BJ (cell line): ENCODE measurements at places on chromosomes 2 and 18. TPM values are rescaled to one million over a fixed set of nuclear protein-coding genes. Genes with fewer than 3 reads are reported as not detected.

- no peak for DNase-seq
Observed at GRCh38 chr2:133316557-133316956, 251.7 kb downstream of the NCKAP5 start.

The CRYGD gene
- polyA plus RNA-seq = not detected in 2 replicates

The ZSWIM2 gene
- 0.04 and 0.05 TPM in 2 replicates for polyA plus RNA-seq

The ALPI gene
- polyA plus RNA-seq = not detected in 2 replicates

GRCh38 chr2:109399066-109399465 lies 214.7 kb downstream of the SEPTIN10 start:
- DNase-seq = no peak

DNA sequence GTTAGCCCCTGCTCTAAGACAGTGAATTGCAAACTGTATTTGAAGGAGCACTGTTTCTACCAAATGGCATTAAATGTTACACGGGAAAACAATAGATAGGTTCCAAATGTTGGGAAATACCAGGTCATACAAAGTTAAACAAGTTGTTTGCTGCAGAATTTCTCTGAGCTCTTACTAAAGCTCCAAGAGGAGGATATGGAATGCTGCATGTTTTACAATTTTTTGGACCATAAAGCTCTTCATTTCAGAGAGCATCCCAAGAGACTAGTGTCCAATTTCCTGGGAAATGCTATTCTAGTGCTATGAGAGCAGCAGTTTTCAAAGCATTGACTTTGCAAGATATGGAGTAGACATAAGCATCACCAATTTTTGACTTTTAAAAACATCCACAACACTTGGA lies 155.6 kb upstream of the CCDC68 start:
- no peak for DNase-seq

- no peak for DNase-seq
Observed at GRCh38 chr2:9952856-9953503, 1.5 kb downstream of the GRHL1 start.

DNA sequence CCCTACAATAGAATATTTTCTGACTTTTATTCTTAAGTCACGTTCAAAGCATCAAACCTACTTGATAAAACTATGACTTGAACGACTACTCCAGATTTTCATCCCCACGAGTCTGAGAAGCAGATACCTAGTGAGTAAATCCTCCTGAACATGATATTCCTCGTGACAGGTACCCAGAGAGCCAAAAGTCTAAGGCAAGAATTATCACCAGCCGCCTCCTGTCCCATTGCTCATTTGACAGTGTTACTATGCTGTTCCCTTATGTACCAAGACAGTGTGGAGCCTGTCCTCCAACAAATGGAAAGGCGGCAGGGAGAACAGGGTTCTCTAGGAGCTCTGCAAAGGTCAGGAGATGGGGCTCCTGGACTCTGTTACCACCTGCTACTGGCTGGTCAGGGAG lies 8.3 kb upstream of the ALPK2 start:
- no peak for DNase-seq

- no peak for DNase-seq
Observed at GRCh38 chr2:219482674-219483405, 15.9 kb upstream of the GMPPA start.

The HOXD12 gene
- polyA plus RNA-seq = not detected in 2 replicates

DNA sequence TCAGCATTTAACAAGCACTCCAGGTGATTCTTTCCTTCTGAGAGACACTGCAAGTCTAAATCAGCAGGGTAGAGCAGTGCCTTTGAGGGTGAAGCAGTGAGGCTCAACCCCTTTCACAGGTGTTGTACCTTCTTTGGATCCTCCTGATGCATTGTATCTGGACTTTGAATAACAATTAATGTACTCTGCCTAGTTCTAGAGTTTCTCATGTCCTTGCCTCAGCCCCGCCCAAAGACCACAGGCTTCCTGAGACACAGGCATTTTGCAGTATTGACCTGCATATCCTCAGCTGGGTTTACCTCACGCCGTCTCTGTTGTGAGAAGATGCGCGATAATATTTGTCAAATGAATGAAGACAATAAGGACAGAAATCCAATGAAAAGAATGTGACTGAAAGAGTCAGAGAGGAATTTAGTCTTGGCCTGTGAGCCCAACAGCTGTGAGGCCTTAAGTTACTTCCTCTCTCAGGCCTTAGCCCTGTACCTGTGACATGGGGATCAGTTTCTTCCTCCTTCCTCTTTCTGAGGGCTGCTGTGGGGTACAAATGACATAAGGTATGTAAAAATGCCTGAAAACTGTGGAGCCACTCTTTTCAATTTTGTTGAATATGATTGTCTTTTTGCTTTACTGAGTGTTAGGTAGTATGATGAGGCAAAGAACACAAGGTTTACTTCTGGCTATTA lies 43.7 kb downstream of the WIPF1 start:
- no peak for DNase-seq

- no peak for DNase-seq
Observed at GRCh38 chr2:226882606-226883005, 46.8 kb downstream of the RHBDD1 start.

DNA sequence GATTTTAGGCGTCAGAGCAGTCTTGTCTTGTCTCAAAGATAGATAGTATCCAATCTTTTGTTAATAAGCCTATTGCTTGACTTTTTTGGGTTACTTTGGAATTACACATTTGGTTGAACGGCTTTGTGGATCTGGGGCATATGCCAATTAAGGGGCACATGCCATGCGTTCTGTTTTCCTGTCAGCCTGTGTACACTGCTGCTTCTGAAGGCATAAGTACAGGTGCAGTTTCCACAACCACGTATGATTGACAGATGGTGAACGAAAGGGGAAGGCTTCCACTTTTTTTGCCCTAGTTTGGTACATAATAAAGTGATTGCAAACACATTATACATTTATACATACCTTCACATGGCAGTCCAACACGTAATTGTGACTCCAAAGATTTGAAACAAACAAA lies 102.3 kb downstream of the RAPH1 start:
- DNase-seq = no peak

DNA sequence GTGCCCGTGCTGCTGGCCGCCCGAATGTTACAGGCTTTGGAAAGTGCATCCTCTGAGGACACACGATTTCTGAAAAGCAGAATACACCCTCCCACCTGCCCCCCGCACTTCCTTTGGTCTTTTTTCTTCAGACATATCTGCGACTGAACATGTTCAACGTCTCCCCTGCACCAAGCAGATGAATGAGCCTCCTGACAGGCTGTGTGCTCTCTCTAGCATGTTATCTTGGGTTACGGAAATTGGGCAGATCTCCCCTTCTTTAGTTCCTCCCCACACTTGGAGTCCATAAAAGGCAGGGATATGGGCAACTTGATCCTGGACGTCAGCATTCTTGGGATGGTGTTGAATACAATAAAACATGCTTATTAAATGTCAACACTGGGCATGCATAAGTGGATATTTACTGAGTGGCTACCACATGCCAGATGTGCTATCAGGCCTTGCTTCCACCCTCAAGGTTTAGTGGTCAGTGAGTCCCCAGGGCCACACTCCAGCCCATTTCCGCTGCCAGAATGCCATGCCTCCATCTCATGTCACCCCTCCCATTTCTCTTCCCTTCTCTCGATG lies 130.4 kb downstream of the TRIM43 start:
- DNase-seq = no peak

DNA sequence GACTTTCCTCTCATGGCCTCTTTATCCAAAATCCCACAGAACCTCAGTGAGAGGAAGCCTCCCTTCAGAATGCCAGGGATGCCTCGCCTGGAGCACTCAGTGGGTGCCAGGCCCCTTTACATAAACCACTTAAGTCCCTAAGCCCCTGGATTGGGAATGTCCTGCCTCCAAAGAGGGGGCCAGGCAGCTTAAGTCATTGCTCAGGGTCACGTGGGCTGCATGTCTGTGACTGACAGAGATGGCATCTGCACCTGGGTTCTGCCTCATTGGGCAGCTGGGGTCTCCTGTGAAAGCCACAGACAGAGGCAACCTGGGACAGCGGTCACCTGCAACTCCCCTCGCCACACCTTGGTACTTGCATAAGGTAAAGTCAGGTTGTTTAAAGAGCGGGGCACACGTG lies 93.5 kb downstream of the MYT1L start:
- no peak for DNase-seq

GRCh38 chr2:72781480-72781879 lies 44.4 kb downstream of the EXOC6B start:
- no peak for DNase-seq

The DSG4 gene
- not detected in 2 replicates for polyA plus RNA-seq

- no peak for DNase-seq
Observed at GRCh38 chr2:15970701-15971100, 30.4 kb downstream of the MYCN start.

The HRH4 gene
- polyA plus RNA-seq = 0.05 TPM in 1 of 2 replicates, not detected in the other

The NT5C1B gene
- not detected in 2 replicates for polyA plus RNA-seq

- DNase-seq = no peak
Observed at GRCh38 chr2:150459281-150459680, 28.2 kb downstream of the RND3 start.

The MALL gene
- 2.2 and 2.4 TPM in 2 replicates for polyA plus RNA-seq

The AAK1 gene
- polyA plus RNA-seq = 23.3 and 26.1 TPM in 2 replicates

DNA sequence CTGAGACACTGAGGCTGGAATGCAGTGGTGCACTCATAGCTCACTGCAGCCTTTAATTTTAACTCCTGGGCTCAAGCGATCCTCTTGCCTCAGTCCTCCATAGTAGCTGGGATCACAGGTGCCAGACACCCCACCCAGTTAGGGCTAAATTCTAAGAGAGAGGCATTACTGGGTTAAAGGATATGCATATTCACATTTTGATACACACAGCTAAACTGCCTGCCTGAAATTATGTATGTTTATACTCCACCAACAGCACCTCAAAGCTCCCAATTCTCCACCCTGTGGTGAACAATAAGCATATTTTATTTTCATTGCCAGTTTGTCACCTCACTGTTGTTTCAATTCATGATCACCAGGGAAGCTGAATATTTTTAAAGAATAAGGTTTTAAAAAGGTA lies 18.7 kb upstream of the MCM6 start:
- no peak for DNase-seq

The LBX2 gene
- polyA plus RNA-seq = 0.37 and 0.61 TPM in 2 replicates

GRCh38 chr2:239890206-239890746 lies 134.9 kb downstream of the NDUFA10 start:
- no peak for DNase-seq

DNA sequence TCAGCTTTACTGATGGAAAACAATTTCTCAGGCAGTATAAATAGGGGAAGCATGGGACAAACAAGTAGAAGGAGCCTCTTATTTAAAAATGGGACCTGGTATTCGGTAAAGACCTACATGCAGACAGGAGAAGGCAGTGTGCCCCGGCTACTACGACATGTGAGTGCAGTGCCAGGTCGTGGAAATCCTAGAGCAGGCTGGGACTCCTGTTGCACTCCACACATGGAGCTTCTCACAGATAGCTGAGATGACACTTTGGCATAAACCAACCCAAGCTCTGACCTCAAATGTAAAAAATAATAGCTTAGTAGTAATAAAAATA lies 885 bp upstream of the DSEL start:
- no peak for DNase-seq

- no peak for DNase-seq
Observed at GRCh38 chr2:1856922-1857321, 112.6 kb upstream of the PXDN start.

The CNTNAP5 gene
- not detected in 2 replicates for polyA plus RNA-seq

- no peak for DNase-seq
Observed at GRCh38 chr18:3120356-3120755, 99.4 kb downstream of the MYOM1 start.

GRCh38 chr2:140624200-140624599 lies 1506.6 kb downstream of the LRP1B start:
- DNase-seq = no peak

The PDE11A gene
- 0.53 and 1.2 TPM in 2 replicates for polyA plus RNA-seq

The RGPD3 gene
- 0.02 and 0.10 TPM in 2 replicates for polyA plus RNA-seq

- DNase-seq = no peak
Observed at GRCh38 chr2:163919717-163920116, 183.9 kb upstream of the FIGN start.

DNA sequence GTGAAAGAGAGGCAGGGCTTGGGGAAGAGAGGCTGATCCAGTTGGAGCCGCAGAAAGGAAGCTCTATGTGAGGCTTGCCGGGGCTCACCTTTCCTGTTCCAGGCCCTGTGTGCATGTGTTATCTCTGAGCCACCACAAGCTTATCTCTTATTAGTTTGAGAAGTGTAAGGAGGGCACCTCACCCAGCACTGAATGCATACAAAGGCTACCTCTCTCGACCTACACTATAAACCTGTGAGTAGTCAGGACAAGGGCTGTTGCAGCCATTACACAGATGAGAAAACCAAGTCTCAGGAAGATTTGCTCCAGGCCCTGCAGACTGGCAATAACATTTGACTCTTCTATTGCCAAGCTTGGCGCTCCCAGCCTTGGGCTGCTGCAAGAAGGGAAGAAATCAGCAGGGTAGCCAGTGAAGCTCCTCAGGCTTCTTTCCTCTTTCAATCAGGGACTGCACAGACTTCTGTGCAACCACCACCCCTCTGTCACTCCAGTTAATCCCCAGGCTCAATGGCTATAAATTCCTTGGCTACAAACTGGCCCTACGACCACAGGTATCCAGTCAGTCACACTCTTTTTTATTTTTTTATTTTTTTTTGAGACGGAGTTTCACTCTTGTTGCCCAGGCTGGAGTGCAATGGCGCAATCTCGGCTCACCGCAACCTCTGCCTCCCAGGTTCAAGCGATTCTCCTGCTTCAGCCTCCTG lies 73.8 kb downstream of the CLHC1 start:
- no peak for DNase-seq

The ABCB11 gene
- polyA plus RNA-seq = not detected in 2 replicates

DNA sequence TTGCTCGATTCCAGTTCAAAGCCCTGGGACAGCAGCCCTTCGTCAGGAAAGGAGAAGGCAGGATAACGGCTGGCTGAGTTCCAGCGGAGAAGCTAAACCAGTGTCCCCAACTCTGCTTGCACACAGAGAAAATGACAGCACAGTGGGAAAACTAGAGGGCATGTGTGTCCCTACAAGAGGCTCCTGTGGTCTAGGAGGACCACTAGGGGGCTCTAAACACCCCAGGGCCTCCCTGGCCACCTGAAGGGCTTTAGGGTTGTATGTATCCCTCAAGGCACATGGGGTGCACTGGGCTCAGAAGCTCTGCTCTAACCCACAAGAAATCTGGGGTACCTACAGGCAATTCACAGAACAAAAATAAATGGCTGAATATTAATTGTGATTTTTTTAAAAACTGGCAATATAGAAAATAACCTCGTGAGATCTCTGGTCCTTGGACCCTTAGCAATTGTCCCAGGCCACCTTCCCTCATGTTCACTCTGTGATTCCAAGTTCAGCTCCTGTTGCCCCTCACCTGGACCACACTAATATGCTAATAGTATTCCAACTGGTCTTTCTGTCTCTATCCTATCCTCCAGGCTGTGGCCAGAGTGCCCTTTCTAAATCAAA lies 17.5 kb downstream of the STAT1 start:
- DNase-seq = no peak

DNA sequence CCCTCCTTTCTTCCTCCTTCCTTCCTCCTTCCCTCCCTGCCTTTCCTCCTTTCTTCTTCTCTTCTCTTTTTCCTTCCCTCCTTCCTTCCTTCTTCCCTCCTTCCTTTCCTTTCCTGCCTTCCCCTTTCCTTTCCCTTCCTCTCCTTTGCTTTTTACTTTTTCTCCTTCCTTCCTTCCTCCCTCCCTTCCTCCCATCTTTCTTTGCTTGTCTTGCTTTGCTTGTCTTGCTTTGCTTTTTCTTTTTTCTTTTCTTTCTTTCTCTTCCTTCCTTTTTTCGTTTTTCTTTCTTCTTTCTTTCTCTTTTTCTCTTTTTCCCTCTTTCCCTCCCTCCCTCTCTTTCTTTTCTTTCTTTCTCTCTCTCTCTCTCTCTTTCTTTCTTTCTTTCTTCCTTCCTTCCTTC lies 113.0 kb downstream of the NYAP2 start:
- no peak for DNase-seq
